ENCODE measurements at places on chromosomes 5 and 9.
A peak's percentile ranks its signal among the peaks of the same experiment; 100 is the strongest.

DNA sequence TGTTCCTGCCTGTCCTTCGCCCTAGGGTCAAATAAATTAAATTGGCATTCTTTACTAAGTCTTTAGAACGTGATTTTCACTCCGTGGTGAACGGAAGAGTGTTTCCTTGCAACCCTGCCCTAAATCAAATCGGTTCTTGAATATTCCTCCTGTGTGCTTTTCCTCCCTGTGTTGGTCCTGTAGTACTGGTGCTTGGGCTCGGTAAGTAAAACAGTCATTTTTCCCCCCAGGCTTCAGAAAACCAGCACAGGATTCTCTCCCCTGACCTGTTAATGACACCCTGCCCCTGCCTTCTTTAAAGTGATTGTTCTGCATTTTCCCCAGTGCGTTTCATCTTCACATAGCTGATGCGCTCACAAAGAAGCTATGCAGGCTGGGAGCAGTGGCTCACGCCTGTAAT, 96.0 kb downstream of the AK8 start:
- DNase-seq, result no peak

DNA sequence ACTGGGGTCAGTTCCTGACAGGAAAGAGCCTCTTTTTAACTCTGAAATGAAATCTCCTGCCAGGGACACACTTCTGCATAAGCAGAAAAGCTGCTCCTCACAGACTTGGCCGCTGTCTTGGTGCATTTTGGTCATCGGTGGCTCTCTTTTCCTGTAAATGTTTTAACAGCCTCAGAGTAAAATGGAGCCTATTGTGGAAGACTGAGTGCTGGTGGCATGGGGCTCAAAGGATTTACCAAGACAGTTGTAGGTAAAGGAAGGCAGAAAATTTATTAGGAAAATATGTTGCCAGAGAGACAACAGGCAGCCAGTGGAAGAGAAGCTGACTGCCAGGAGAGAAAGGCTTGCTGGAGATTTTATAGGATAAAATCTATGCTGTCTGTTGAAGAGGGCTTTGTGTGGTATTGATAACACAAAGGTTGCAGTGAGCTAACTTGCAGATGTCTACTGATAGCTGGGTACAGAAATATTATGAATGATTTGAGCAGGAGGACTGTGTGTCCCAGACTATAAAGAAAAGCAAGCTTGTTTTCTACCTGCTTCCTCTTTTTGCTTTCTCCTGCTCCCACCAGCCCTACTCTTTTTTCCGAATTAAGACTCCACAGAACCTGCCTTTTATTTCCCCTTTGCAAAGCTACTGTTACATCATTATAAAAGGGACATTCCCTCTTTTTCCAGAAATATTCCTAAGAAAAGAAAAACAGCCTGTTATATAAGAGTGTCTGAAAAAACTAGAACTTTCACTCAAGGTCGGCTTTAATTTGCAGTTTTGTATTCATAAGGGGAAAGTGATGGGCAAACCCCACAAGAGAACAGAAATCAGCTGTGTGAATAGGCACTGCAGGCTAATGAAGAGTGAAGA, 27.9 kb upstream of the IFNA14 start:
- DNase-seq, result no peak

DNA sequence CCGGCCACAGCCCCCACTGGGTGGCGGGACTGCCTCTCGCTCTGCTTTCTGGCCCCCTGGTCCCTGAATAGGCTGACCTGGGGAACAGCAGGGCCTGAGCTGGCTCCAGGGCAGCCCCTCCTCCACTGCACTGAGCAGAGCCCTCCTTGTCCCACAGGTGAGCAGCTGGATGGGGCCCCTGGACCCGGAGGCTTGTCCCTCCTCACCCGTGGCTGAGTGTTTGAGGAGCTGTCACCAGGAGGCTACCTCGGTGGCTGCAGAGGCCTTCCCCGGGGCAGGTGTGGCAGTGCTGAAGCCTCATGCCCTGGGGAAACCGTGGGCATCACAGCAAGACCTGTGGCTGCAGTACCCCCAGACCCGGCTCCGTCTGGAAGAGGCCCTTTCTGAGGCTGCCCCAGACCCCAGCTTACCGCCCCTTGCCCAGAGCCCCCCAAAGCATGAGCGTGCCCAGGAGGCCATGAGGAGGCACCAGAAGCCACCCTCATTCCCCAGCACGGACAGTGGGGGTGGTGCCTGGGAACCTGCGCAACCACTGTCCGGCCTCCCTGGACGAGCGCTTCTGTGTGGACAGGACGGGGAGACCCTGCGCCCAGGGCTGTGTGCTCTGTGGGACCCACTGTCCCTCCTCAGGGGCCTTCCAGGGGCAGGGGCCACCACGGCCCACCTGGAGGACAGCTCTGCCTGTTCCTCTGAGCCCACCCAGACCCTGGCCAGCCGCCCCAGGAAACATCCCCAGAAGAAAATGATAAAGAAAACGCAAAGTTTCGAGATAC, 28.5 kb upstream of the LRRC14B start:
- no peak for DNase-seq

DNA sequence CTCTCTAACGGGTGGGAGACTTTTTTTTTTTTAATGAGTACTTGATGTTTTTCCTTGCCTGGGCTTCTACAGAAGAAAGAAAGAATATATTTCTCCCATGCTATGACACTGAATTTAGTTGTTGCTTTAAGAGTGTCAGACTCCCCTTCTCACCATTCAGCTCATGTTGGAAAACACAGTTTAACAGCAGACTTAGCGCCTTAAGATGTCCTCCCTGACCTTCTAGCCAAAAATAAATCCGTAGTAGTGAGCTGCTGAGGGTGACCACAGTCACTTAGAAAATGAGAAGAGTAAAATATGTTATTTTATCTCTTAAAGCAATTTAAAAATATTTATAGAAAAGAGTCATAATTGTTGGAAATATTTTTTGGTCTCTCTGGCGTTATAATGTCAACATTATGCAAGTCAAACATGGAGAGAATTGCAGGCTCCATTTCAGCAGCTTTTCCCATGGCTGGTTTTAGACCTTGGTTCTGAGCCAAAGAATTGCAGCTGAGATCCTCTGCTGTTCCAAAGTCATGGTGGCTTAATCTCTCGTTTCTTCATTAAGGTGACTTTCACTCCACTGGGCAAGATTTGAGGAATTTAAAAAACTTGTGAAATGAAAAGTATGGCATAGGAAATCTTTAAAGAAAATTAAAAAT, 143.5 kb downstream of the GHR start:
- no peak for DNase-seq

- DNase-seq, result no peak
Observed at GRCh38 chr5:136034984-136035383, 6.2 kb downstream of the TGFBI start.

- no peak for DNase-seq
Observed at GRCh38 chr9:120642129-120642770, 62.3 kb upstream of the CDK5RAP2 start.

DNA sequence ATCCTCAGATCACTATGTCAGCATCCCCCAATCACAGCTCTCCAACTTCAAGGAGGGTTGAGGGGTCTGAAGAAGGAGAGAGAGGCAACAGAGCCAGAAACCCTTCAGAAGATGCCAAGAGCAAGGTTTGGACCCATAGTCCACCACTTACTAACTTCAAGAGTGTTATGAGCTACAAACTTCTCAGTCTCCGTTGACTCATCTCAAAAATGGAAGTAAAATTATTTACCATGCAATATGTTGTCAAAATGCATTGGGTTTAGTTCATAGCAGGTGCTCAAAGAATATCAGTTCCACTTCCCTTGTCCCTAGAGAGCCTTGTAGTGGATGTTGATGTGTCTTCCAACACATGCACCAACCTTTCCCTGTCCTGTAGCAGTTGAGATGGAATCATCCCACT, 116.0 kb downstream of the KCNIP1 start:
- no peak for DNase-seq

DNA sequence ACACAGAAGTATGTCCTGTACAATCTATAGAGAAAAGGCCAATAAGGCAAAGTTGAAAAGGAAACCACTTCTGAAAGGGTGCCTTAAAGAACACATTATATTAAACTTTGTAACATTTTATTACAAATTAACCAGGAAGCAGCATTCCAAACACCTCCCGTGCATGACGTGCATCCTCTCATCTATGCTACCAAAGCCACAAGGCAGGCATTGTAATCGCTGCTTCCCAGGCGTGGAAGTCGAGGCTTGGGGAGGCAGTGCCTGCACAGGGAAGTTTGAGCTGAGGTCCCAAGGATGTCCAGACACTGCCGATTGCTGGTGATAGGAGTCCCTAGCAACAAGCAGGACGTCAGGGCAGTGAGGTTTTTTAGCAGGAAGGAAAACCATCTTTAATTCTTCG, 44.3 kb upstream of the BARHL1 start:
- DNase-seq, result no peak

GRCh38 chr9:97438666-97439065, 26.8 kb downstream of the TDRD7 start:
- no peak for DNase-seq

DNA sequence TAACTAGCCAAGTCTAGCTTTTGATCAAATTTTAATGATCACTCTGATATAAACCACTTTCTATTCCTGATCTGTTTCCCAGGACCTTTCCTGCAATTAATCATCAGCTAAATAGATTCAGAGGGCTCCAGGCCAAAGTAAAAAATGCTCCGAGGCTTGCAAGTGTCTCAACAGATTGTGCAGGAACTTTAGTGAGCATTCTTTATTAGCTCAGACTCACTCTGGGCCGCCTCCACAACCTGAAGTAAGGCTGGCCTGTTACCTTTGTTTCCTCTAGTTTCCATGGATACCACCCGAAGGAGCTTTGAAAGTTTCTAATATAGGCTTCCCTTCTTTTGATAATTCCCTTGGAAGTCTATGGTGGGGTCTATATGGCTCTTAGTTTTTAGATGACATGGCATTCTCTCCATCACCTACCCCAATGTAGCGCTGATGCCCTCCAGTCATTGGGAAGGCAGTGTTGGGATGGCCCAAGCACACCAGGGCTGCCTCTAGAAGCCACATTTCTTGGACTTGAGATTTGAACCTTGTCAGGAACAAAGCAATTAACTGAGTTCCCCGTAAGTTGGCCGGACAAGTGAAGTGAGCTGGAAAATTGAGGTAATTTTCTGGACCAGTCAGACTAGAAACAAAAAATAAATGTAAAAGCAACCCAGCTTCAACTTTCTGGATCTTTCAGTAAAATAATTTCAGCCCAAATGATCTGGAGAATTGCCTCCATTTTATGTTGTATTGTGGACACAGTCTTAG, 97.6 kb upstream of the LHFPL2 start:
- no peak for DNase-seq

GRCh38 chr9:16090907-16091629, 538.2 kb downstream of the CCDC171 start:
- no peak for DNase-seq

GRCh38 chr9:135096408-135096895, 9.0 kb downstream of the OLFM1 start:
- no peak for DNase-seq

DNA sequence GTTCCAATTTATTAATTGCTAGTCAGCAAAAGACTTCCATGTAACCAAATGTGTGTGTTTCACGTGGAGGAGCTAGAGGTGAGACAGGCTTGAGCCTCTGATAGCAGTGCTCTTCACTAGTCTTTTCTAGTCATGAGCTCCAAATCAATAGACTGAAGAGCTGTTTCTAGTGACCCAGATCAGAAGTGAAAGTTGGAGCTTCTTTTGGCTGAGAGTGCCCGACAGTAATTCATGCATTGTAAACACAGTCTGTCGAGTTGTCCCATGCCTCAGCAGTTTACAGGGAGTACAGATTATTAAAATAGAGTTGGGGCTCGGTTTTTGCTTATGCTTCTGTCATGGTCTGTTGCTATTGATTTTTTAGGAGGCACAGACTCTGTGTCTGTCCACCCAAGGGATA, 793.1 kb downstream of the DTWD2 start:
- DNase-seq, result no peak

DNA sequence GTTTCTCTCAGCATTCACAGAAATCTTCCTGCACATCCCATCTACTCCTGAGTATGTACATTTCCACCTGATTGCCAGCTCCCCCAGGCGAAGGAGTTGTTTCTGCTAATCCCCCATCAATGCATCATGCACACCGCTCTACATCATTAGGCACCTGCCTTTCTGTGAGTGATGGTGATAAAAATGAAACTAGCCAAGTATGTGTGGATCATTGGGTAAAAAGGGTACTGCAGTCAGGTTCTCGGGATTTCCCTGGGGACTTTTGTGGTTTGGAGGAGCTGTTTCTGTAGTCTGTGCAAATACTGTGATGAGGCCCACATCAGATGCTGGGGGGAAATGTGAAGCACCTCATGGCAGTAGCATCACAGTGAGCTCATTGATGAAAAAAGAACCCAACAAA, 30.4 kb downstream of the CAMK4 start:
- DNase-seq, result peak; percentile 24

- DNase-seq, result no peak
Observed at GRCh38 chr9:16132513-16132912, 579.7 kb downstream of the CCDC171 start.

DNA sequence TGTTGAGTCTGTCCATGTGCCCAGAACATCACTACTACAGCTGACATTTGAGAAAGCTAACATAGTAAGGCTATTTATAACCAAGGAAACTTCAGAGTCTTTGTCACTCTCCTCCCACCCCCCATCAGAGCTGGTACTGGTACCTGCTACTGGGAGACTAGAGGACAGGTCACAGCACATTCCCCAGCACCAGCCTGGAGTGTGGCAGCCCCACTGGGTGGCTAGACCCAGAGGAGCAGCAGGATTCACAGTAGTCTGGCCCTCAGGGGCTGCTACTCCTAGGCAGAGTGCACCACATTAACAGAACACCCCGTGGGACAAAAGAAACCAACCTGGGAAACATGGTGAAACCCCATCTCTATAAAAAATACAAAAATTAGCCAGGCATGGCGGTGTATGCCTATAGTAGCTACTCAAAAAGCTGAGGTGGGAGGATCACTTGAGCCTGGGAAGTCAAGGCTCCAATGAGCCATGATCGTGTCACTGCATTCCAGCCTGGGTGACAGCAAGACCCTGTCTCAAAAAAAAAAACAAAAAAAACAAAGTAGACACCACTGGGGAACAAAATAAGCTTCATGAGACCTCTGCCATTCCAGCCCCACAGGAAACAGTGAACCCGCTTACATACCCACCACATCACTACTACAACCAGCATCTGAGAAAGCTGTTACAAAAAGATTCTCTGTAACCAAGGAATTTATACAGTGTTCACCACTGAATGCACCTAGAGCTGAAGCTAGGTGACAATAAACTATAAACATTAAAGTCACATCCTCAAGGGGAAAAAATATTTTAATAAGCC, 26.3 kb upstream of the PTGER4 start:
- DNase-seq, result no peak

DNA sequence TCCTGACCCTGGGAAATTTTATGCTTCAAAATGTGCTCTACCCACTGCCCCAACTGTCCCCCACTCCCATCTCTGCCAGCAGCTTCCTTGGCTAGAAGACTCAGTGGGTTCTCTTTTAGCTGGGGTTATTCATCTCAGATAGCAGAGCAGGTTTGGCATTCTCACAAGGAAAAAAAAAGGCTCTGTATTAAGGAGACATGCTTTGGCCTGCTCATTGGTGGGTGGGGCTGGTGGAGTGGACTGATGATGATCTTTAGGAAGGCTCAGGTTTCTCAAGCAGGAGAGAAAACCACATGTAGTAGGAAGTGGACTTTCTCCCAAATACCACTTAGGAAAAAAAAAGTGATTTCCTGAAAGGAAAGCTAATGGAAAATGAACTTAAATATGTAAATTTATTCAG, 279.2 kb upstream of the ZNF462 start:
- no peak for DNase-seq

All from stimulated activated CD8-positive, alpha-beta memory T cell treated with anti-CD3 and anti-CD28 coated beads, Interleukin-12 subunit alpha, Interleukin-12 subunit beta, amount 100 ng/mL, for 4 hours (primary cell).